Transverse colon (tissue), 4 donors: ENCODE measurements at places on chromosomes 3 and 15. TPM values are rescaled to one million over a fixed set of nuclear protein-coding genes. Genes with fewer than 3 reads are reported as not detected.

GRCh38 chr15:83106994-83107840 lies at the start of gene TM6SF1:
Gene TM6SF1, plus strand, starts transcription at chr15:83107645. Its CDS starts 36 bp downstream, at chr15:83107681.
- H3K27ac ChIP-seq: peak within 1 kb of the TSS; percentile 54
- peaks cover 14% of the 10 kb centered on the region for H3K4me1 ChIP-seq
- no peak for DNase-seq
- no peaks in the 10 kb centered on the region for H3K36me3 ChIP-seq
- peak within 1 kb of the TSS; percentile 45 for H3K4me3 ChIP-seq

- DNase-seq: no peak
- H3K36me3 ChIP-seq: no peaks in the 10 kb centered on the region
- no peaks in the 10 kb centered on the region for H3K4me1 ChIP-seq
- H3K27ac ChIP-seq: no peak overlapping the region
These were observed 107.6 kb downstream of the IL20RB start for GRCh38 chr3:137065381-137065780.

Gene SNRPA1
- 39.2 TPM for total RNA-seq

Gene PLSCR5
- not detected for total RNA-seq

Gene GUCA1C
- total RNA-seq: not detected

Gene FEZF2
- not detected for total RNA-seq

Gene ACP3
- 22.7 TPM for total RNA-seq

DNA sequence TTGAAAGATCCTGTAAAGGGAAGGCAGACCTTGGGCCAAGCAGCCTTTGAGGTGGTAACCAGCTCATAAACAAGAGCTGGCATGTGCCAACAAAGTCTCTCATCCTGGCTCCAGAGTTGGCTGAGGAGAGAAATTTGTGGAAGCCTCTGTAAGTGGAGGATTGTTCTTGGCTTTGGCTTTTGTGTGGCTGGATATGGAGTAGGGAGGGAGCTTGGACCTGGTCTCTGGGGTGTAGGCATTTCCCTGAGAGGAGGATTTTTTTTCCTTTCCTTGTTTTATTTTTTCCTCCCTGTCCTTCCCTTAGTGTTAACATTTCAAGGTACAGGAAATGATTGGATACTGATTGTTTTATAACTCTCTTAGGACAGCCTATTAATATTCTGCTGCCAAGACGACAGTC lies 60.8 kb downstream of the ZNF609 start:
- H3K4me1 ChIP-seq: peaks cover 10% of the 10 kb centered on the region
- no peak for DNase-seq
- no peaks in the 10 kb centered on the region for H3K27me3 ChIP-seq
- H3K4me3 ChIP-seq: no peak overlapping the region
- peak overlapping the region; percentile 44 for H3K27ac ChIP-seq

Gene CTNNB1
- total RNA-seq: 478 TPM

GRCh38 chr3:165874663-165875489 lies 37.7 kb upstream of the BCHE start:
- H3K36me3 ChIP-seq: no peaks in the 10 kb centered on the region
- no peak overlapping the region for H3K4me3 ChIP-seq
- H3K27me3 ChIP-seq: no peaks in the 10 kb centered on the region
- H3K27ac ChIP-seq: no peak overlapping the region
- DNase-seq: no peak

Gene PLA2G4E
- not detected for total RNA-seq

GRCh38 chr15:79067072-79067833 lies 23.3 kb downstream of the RASGRF1 start:
- H3K27ac ChIP-seq: peak overlapping the region; percentile 74
- H3K27me3 ChIP-seq: no peaks in the 10 kb centered on the region
- no peaks in the 10 kb centered on the region for H3K36me3 ChIP-seq
- no peak overlapping the region for H3K4me3 ChIP-seq
- DNase-seq: peak; percentile 22
